Occipital lobe (tissue), 3 donors: ENCODE measurements at places on chromosomes 7 and 10. TPM values are rescaled to one million over a fixed set of nuclear protein-coding genes. Genes with fewer than 3 reads are reported as not detected.

FAM24B gene
- total RNA-seq: 3.9 TPM

PDZD7 gene
- total RNA-seq: 4.5 TPM

CYP3A4 gene
- not detected for total RNA-seq

- DNase-seq: no peak
Measured at GRCh38 chr7:101171442-101171837, 6.1 kb upstream of the VGF start.

- DNase-seq: no peak
Measured at GRCh38 chr7:100122568-100122967, 3.1 kb downstream of the CNPY4 start.

DNA sequence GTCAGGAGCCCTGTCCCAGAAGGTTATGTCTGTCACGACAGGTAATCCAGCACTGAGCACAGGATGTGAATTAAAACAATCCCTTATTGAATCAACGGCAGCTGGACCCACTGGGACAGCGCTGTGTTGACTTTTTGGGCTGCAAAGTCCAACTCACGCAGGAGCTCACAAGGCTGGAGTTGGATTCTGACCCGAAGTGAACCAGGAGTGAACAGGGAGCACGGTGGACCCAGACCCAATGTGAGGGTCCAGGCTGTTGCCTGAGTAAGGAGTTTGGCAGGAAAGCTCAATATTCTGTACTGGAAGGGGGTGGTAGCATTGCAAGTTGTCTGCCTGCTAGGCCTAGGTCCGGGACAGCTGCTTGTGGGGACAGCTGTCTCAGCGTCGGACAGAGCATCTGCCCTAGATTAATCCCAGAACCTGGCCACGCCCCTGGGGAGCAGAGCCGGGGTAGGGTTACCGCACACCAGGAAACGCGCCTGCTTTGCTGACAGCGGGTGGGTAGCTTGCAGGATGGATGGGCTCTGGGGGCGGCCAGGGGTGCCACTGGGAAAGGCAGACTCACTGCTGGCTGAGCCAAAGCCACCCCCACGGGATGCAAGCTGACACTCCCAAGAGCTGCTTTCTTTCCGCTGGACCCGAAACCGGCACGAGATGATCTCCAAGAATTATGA is 24.0 kb downstream of the COL26A1 start:
- no peak for DNase-seq

GRCh38 chr7:40311307-40311706 is 176.5 kb downstream of the SUGCT start:
- no peak for DNase-seq

DNA sequence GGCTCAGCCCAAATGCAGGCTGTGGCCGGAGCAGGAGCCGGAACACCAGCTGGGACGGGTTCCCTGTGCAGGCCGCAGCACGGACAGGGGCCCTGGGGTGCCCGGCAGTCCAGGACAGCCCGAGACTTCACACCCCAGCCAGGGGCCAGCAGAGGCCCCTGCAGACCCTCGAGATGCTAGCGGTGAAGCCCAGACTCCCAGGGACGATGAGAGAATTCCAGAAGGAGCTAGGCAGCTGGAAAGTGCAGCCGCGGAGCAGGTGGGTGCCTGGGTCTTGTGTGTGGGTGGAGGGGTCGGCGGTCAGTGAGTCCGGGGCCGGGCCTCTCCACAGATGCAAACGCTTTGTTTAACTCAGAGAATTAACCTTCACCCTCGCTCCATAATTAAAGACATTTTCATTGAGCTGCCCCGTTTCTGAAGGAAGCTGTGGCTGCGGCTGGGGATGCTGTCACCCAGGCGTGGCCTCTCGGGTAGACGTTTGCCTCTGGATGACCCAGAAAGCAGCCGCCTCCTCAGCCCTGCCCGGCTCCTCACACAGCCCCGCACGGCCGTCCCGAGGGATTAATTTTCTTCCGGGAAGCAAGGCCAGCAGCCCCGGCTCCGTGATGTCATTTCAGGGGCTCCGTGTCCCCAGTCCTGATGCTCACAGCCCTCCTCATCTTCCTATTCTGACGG is 26.5 kb downstream of the KNDC1 start:
- no peak for DNase-seq

GRCh38 chr7:99312316-99313203 is 13.1 kb upstream of the ARPC1A start:
- DNase-seq: no peak
